ENCODE measurements at places on chromosomes 5 and 9.

- no peak for DNase-seq
Observed at GRCh38 chr9:136171009-136171800, 33.7 kb downstream of the LHX3 start.

- no peak for DNase-seq
Observed at GRCh38 chr5:177299697-177300096, 3.8 kb downstream of the RAB24 start.

DNA sequence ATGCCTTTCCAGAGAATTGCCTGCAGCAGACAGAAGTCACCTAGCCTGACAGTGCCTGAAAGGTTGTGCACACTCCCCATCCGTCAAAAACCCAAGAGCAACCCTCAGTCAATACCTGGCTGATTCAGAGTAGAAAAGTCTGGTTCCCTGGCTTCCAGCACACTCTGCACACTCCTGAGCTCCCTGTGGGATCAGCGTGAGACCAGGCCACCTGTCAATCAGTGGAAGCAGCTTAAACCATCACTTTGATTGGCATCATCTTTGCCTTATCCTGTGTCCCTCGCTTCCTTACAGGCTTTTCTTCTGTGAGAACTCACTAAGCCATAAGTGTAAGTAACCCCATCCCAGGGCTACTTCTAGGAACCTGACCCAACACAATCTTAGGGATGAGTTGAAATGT, 109.8 kb downstream of the ACTL7B start:
- DNase-seq, result no peak

DNA sequence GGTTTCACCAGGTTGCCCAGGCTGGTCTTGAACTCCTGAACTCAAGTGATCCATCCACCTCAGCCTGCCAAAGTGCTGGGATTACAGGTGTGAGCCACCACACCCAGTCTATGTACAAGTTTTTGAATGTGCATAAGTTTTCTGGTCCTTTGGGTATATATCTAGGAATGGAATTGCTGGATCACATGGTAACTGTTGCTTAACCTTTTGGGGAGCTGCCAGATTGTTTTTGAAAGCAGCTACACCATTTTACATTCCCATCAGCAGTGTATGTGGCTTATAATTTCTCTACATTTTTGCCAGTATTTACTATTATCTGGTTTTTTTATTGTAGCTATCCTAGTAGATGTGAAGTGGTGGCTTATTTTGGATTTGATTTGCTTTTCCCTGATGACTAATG, 8.9 kb upstream of the LNPEP start:
- peak; percentile 15 for DNase-seq

- DNase-seq, result no peak
Observed at GRCh38 chr5:157323107-157323706, 57.3 kb downstream of the CYFIP2 start.

DNA sequence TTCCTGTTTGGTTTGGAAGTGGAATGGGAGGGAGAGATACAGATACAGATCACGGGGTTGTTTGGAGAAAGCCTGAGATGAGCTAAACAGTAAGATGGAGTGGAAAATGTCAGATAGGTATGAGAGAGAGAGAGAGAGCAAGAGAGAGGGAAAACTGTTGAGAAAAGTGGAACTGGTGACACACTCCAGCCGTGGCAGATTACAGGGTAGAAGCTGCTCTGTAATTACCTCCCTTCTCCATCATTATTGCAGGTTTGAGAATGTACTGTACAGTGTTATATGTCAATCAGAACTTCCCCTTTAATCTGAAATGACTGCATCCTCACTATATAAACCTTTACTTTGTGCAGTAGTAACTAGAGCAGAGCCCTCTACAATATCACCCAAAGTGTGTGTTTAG, 74.5 kb upstream of the WWC1 start:
- no peak for DNase-seq

GRCh38 chr5:159091065-159091464, 8.7 kb downstream of the EBF1 start:
- no peak for DNase-seq

GRCh38 chr9:125556046-125556721, 150.8 kb downstream of the MAPKAP1 start:
- DNase-seq, result no peak

DNA sequence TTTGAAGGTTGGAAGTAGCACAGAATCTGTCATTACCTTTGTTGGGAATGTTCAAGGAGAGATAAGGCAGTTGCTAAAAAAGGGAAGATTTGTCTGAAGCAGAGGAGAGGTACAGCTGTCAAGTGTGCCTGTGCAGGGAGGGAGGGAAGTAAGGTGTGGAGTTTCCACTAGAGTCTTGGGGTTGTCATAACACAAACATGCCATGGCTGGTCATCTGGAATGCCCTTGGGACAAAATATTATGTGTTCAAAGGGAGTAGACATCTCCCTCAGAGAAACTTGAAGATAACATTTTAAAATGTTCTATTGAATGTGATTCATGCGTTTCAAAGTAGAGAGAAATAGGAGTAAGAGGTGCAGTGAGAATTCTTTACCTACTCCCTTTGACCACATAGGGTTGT, 95.0 kb downstream of the MUSK start:
- DNase-seq, result no peak

DNA sequence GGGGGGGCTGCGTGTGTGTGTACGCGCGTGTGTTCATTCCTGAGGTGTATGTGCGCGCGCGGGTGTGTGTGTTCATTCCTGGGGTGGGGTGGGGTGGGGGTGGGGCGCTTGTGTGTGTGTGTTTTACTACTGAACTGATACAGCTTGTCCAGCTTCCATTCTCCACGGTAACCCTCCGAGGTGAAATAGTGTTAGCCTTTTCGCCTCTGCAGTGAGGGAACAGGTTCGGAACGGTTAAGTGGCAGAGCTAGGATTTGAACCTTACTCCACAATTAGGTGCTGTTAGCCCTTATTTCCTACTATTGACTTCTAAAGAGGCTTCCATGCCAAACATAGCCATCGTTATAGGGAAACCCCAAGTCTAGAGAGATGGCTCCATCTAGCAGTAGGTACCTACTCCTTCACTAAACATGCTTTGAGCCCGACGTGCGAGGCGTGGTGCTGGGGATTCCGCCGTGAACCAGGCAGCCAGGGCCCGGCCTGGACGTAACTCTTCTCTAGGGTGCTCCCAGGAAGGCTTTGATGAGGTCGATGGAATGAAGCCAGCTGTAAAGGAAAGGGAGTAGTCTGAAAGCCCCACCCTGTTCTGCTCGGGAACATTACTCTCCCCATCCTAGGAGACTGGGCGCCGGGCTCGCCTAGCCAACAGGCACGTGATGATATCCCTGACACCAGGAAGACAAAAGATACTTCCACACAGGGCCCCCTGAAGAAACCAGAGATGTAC, 782 bp upstream of the SKP1 start:
- no peak for DNase-seq

DNA sequence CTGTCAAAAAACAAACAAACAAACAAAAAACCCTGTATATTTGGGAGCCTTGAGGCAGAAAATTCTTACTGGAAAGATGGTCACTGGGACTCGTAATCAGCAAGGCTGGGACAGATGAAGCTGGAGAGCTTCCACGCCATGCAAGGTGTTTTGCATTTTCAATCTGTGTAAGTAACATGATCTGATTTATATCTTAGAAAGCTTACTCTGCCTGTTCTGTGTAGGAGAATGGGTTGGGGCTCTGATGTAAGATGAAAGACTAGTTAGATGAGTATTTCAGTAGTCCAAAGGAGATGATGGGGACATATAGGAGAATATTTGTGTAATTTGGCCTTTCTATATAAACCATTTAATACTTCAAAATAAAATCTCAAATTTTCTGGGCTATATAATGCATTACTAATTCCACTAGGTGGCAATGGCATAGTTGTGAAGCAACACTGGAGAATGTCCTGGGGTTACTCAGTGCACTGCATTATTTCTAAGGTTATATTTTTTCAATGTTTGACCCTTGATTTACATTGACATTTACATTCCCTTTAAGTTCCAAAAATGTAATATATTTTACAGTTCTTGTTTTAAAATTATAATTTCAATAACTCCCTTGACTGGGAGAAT, 21.9 kb upstream of the FSD1L start:
- DNase-seq, result no peak

- DNase-seq, result peak; percentile 15
Observed at GRCh38 chr5:16178745-16179372, 732 bp downstream of the MARCHF11 start.

DNA sequence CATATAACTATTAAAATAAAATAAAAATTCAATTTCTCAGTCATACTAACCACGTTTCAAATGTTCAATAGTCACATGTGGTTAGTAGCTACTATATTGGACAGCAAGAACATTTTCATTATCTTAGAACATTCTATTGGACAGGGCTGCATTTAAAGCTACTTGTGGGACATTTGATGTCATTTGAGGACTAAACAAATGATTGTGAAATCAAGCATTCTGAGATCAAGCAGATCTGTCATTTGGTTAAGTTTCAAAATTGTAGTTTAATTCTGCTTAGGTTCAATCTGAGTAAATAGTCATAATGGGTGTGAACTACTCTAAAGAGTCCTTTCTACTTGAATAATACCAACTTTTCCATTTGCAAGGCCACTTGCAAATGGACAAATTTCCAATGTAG, 226.9 kb upstream of the C9orf72 start:
- no peak for DNase-seq

DNA sequence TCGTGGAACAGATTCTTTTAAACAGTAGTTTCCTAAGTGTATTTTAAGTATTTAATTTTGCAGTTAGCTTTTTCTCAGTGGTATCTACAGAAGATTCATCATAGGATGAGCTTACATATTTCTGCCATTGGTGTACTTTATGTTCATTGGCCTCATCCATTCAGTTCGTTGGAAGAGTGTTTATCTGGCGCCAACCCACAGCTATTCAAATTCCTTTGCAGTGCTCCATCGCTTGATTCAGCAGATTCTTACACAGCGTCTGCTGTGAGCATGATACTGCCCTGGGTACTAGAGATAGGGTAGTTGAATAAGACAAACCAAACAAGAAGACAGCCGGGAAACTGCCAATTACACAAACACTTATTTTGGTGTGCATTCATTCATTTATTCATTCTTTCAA, 55.1 kb downstream of the NUP214 start:
- peak; percentile 87 for DNase-seq

GRCh38 chr5:38009749-38010358, 170.0 kb upstream of the GDNF start:
- no peak for DNase-seq

- DNase-seq, result no peak
Observed at GRCh38 chr5:133844836-133845235, 123.6 kb downstream of the C5orf15 start.

GRCh38 chr5:34957857-34958690, 28.7 kb downstream of the DNAJC21 start:
- peak; percentile 5 for DNase-seq

DNA sequence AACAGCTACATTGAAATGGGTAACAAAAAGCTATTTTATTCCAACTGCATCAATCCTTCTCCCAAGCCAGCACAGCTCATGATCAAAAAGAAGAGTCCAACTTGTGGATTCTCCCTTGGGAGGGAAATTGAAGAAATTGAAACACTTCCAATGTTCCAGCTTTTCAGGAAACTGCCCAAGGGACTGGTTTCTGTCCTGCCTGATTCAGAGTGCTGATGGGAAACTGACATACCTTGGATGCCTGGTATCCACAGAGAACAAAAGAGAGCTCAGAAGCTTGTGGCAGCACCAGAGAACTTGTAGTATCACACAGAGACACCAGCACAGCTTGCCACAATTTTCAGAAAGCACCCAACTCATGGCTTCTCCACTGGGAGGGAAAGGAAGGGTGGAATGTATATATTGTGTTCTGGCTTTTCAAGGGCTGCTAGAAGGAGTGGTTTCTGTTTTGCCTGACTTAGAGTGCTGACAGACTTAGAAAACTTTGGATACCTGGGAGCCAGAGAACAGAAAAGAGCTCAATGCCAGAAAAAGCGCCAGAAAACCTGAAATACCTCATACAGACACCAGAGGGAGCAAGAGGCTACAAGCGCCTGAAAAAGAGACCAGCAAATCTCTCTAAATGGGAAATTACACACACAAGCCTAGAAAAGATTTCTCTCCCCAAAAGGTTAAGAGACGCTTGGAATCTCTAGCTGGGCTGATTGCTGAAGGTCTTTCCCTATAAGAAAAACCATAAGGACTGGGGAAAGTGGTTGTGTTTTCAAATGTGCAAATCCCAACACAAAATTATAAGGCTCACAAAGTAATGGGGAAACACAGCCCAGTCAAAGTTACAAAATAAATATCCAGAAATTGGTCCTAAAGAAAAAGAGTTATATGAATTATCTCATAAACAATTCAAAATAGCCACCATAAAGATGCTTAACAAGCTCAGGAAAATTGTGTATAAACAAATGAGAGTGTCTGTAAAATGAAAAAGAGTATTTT, 178.8 kb downstream of the SPOCK1 start:
- DNase-seq, result peak; percentile 43

DNA sequence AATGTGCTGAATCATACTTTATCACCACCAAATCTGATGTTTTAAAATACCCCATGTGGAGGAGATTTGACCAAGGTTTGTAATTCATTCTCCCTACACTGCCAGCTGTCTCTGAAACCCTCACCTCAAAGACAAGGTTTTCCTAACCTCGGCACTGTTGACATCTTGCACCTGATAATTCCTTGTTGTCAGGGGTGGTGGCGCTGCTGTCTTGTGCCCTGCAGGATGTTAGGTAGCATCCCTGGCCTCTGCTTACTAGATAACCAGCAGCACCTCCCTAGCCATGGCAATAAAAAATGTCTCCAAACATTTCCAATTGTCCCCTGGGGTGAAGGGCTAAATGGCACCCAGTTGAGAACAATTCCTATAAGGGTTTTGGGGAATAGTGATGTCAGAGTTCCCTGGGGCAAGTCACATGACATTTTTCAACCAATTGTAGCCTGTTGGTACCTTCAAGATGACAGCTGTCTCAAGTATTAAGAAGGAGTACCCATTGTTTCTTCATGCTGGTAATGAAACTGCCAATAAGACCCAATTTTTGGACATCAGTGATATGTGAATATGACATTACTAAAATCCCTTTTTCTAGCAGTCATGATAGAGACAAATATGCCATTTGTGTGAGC, 160.6 kb upstream of the PLCXD3 start:
- DNase-seq, result no peak

DNA sequence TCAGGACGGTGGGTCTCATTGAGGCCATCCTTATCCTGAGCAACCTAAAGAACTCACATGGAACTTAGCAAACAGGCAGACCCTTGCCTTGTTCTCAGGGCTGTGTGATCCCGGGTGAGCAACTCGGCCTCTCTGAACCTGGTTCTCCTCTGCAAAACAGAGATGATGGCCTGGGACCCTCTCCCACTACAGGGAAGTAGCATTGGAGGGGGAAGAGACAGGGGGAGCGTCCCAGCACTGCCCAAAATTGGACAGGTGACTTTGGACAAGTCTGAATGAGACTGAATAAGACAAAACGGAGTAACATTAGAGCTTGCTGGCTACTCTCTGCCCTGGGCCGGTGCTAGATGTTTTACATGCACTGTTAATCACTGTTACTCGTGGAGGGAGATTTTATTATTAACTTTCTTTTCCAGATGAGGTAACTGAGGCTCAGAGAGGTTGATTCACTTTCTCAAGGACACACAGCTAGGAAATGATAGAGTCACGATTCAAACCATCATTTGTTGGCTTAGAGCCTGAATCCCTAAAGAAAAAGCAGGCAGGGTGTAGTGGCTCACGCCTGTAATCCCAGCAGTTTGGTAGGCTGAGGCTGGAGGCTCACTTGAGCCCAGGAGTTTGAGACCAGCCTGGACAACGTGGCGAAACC, 136.4 kb downstream of the C9orf50 start:
- DNase-seq, result no peak
